CD4-positive, alpha-beta T cell treated with Interleukin-17A for 1 hour (primary cell): ENCODE measurements at places on chromosomes 6 and 20.
A peak's percentile ranks its signal among the peaks of the same experiment; 100 is the strongest.

DNA sequence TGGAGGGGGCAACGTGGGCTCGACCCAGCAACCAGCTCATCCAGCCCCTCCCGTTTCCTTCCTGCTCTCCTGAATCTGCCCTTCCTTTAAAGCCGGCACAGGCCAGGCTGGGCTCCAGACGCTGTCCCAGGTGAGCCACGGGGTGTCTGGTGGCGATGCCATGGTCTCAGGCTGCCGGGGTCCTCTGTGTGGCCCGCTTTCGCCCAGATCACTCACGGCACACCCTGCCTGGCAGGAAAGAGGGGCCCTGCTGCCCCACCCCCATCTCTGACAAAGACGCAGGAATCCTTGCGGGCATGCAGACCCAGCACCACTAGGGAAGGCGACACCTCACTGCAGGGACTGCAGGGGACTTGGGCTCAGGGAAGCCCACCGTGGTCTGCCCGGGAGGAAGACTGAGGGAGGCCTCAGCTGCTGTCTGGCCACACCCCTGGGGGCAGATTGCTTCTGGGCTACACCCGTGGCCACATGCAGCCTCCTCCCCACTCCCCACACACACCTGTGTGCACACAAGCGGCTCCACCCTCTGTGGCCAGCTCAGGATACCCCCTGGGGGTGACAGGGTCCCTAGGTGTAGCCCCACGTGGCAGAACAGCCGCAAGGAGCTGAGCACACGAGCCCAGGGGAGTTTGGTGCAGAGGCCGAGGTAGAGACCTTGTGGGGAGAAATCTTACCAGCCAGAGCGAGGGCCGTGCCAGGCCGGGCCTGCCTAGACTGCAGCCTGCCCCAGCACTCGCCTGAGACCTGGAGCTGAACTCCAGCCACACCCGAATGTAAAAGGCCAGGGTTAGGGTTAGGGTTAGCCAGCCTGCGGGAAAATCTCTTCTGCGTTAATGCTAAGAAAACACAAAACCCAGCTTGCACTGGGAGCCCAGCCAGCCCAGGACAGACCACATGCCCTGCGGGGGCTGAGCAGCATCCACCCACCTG is 104.6 kb downstream of the DLL1 start:
- DNase-seq: no peak

DNA sequence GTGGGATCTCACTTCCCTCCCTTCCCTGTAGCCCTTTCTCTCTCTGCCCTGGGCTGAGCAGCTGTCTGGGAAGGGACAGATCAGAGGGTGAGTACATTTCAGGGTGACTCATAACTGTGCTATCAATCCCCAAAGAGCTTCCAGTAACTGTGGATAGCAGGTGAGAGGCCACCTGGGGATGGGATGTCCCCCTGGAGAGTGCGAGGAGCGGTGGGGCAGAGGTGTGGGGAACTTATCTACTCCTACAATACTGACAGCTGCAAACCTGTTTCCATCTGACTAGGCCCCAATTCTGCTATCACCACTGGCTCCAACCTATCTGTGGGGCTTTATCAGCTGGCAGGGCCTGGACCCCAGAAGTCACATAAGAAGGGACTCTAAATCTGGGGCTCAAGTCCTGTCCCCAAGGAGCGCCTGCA is 32.6 kb downstream of the KCNK5 start:
- no peak for DNase-seq

DNA sequence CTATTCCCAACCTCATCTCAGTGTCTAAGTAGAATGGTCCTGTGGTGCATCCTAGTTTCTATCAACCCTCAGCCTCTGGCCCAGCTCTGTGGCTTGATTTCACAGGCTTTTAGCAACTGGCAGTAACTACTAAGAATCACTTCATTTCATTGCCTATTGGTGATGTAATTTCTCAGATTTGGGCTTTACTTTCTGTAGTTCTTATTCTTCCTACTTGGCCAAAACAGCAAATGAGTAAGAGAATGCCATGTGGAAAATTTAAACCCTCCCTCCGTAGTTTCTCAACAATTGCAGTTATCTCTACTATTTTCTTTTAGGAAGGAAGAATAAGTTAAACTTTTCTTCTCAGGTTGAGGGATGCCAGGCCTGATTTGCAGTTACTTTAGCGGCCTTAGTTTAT is 387.3 kb downstream of the CDKAL1 start:
- DNase-seq: no peak

GRCh38 chr6:50362706-50363105 is 313.0 kb upstream of the DEFB112 start:
- DNase-seq: no peak

GRCh38 chr6:81381382-81381916 is 371.0 kb downstream of the TENT5A start:
- no peak for DNase-seq

GRCh38 chr6:167211881-167212712 is 54.3 kb upstream of the GPR31 start:
- no peak for DNase-seq

DNA sequence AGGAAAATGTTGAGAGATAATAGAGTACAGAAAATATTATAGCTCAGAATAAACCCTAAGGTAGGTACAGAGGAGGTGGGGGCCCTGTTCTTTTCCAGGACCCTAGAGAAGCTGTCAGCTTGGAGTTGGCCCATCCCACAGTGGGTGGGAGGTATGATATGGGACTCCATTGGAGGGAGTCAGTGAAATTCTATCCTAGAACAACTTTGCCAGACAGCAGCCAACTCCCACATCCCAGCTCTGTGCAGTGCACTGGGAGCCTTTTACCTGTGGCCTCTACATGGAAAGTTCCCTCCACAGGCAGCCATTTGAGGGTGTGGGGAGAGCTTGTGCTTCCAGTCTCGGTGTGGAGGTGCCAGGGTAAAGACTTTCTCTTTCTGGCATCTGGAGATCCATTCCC is 36.8 kb upstream of the CLIC5 start:
- no peak for DNase-seq

GRCh38 chr6:167420177-167420576 is 95.3 kb downstream of the TTLL2 start:
- DNase-seq: no peak

DNA sequence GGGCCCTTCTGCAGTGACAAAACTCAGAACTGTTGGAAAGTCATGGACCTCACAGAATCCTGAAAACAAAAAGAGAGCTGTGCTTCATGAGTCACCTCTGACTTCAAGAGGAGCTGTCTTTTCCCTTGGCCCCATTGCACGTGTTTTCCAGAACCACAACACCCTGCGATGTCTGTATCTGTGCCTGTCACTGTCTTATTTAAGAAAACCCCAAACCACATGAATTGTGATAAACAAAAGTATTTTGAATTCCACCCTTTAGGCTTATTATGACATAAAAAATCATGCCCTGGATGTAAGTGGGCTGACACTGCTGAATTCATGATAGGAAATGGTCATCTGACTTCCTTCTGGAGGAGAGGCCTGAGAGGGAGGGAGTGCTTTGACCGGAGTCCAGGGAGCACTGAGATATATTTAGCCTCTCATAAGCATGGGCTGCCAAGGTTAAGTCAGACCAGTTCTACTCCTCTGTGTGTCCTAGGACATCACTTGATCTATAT is 96.4 kb upstream of the DUSP22 start:
- peak; percentile 42 for DNase-seq

DNA sequence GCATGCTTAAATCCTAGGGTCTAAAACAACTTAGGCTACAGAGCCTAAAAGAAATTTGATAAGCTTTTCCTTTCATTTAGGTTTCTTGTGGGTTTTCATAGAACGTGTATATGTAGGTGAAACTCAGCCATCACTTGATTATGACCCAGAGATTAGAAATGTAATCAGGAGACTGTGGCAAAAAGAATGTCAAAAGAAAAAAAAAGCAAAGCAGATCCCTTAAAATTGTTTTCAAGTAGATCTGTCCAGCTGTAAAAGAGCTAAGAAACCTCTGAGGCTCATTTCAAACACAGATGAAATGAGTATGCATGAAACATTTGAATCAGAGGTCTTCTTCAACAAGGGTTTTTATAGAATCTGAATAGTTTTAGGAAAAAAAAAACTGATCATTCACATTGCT is 341.3 kb upstream of the PRDM1 start:
- DNase-seq: no peak

GRCh38 chr20:44460795-44461141 is 14.9 kb upstream of the TTPAL start:
- peak; percentile 34 for DNase-seq

DNA sequence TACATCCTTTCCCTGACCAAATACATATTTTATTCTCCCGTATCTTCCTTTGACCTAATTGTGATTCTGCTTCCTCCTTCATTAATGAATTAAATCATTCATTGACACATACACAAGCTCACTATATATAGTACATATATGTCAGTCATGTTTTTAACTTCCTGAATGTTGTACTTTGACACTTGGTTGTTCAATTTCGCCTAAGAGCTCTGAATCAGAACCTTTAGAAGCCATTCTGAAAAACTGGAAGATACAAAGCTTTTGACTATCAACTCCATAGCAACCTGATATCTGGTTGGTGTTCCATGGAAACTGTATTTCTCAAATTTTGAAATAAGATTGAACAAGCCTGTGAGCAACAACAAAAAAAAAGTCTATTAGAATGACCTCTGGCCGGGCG is 27.3 kb upstream of the HFE start:
- DNase-seq: no peak

DNA sequence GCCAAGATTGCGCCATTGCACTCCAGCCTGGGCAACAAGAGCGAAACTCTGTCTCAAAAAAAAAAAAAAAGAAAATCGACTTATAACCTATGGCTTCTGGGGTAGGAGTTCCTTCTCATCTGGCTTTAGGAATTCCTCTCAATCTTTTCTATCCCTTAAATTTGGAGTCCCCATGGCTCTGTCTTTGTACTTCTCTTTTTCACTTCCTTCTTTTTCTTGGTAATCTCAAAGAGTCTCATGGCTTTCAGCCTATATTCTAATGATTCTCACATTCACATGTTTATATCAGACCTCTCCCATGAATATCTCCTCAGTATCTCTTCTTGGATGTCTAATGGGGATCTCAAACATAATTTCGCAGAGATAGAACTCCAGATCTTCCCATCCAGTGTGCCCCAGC is 42.8 kb upstream of the RALGAPA2 start:
- DNase-seq: no peak

GRCh38 chr20:62874964-62875344 is 13.3 kb upstream of the TCFL5 start:
- no peak for DNase-seq

- DNase-seq: no peak
Observed at GRCh38 chr6:51953246-51953645, 134.2 kb downstream of the PKHD1 start.

- peak; percentile 18 for DNase-seq
Observed at GRCh38 chr6:786946-787763, 94.2 kb upstream of the EXOC2 start.

DNA sequence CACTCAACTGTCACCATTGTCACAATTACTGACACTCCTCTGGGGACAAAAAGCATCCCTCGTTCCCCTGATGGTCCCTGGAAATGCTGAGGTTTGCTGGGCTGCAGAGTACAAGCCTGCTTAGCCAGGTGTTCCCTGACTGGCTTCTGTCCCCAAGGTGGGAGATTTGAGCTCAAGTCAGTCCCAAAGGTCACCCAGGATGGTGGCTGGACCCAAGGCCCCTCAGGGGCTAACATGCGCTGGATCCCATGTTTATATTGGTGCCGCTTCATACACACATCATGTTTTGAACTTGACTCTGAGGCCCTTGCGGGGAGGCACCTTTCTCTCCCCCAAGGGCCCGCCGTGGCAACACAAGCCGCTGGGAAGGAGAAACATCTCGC is 44.2 kb downstream of the PMEPA1 start:
- no peak for DNase-seq

- no peak for DNase-seq
Observed at GRCh38 chr6:14612016-14612980, 494.7 kb downstream of the CD83 start.

GRCh38 chr6:93858213-93858612 is 438.9 kb upstream of the EPHA7 start:
- DNase-seq: no peak

GRCh38 chr6:21438986-21439352 is 154.6 kb upstream of the SOX4 start:
- DNase-seq: peak; percentile 18
